NCI-H1048 (cell line): ENCODE measurements at places on chromosomes 16 and 17.

DNA sequence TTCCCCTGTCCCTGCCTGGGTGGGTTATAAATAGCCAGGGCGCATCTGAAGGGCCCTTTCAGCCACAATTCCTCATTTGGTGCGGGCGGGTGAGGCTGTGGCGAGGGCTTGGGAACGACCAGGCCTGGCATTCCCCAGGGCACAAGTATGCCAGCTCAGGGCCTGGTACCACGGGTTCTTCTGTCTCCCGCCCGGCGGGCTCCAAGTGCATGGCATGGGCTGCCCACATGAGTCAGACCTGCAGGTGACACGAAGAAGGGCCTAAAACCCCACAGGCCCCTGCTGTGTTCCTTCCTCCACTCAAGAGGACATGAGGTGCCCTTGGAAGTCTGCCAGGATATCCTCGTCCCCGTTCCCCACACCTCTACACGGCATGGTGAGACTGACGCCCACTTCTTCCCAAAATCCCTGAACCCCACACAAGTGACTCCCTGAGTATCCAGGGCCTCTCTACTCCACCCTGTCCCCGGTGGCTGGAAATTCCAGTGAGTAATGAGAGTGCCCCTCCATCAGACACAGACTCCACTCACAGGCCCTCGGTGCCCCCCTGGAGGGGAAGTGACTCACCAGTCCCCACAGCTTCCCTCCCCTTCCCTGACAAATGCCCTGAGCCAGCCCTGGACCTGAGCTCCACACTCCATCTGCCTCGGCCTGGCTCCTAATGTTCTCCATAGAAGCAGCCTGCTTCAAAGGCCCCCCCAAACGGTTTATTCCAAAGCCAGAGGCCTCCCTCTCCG lies 68.8 kb downstream of the ABR start:
- no peak for DNase-seq

- DNase-seq = no peak
Observed at GRCh38 chr17:81958633-81959342, 2.2 kb downstream of the NOTUM start.

DNA sequence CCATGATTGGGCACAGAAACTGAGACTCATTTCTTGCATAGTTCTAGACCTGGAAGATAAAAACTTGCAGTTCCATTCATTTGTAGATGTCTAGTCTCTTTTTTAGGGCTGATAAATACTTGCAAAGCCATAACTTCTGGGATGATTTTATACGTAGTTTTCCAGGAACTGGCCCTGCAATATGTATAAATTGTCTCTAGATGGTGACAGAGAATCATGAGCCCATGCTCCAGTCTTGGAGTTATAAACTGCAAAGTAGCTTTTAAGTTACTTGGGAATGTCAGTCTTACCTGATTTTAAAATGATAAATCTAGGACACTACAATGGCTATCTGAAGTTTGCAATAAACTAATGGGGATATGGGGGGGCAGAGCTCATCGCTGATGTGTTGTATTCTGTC lies 3.0 kb upstream of the ADAMTS18 start:
- DNase-seq = no peak

- no peak for DNase-seq
Observed at GRCh38 chr17:55420776-55421178, 858 bp downstream of the MMD start.

GRCh38 chr17:77504652-77505155 lies 363.9 kb downstream of the SEC14L1 start:
- DNase-seq = no peak

DNA sequence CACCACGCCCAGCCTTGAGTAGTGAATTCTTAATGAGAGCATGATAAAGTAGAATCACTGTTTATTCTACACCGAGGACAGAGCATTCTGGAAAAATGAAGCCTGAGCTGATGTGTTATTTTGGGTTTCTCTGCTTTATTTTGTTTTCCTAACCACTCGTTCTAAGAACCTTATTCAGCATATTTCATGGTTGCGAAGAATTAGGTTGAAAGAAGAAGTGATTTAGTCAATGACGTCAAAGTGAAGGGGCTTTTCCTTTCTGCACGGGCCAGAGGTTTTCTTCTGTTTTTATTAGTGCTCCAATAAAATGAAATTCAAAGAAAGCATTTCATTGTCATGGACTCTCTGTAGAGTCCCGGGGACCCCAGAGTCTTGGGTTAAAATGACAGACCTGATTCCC lies 178.5 kb downstream of the MAF start:
- no peak for DNase-seq

GRCh38 chr17:30117675-30118081 lies 1.1 kb downstream of the NSRP1 start:
- DNase-seq = no peak

DNA sequence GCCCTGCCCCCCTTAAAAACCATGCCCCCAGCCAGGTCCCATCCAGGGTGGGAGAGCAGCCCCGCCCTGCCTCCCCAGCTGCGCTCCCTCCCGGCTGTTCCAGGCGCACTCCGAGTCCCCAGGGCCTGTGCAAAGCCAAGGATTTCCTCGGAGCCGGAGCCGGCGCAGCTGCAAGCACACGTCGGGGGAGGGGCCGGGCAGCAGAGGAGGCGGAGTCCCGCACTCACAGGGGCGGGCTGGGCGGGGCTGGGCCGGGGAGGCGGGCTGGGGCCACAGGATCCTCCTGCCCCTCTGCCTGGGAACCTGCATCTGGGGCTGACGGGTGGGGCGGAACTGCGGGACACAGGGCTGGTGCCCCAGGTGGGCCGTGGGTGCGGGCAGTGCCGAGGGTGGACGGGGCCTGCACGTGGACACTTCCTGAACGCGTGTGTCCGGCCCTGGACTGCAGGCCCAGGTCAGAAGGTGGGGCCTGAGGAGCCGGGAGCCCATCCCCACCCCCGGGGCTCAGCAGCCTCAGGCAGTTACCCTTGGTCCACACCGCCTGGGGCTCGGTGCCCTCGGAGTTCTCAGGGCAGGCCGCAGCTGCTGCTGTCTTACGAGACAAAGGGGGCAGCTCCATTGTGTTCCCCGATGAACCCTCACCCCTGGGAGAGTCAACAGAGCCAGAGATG lies 24.0 kb upstream of the SSTR5 start:
- no peak for DNase-seq

DNA sequence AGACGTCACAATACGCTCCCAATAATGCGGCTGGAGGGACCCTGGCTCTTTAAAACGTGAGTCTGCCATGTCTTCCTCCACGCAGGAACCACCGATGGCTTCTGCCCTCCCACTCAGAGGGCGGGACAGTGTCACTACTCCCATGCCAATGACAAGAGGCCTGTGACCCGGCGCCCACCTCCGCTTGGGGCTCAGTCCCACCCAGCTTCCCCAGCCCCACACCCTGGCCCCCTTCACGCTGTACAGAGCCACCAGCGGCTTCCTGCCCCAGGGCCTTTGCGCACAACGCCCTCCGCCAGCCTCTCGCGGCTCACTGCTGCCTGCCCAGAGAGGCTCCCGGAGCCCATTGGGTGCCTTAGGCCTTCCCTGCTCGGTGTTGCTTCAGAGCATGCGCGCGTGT lies 29.5 kb upstream of the ZNF469 start:
- no peak for DNase-seq

- no peak for DNase-seq
Observed at GRCh38 chr17:18187821-18188761, 4.5 kb downstream of the ALKBH5 start.

DNA sequence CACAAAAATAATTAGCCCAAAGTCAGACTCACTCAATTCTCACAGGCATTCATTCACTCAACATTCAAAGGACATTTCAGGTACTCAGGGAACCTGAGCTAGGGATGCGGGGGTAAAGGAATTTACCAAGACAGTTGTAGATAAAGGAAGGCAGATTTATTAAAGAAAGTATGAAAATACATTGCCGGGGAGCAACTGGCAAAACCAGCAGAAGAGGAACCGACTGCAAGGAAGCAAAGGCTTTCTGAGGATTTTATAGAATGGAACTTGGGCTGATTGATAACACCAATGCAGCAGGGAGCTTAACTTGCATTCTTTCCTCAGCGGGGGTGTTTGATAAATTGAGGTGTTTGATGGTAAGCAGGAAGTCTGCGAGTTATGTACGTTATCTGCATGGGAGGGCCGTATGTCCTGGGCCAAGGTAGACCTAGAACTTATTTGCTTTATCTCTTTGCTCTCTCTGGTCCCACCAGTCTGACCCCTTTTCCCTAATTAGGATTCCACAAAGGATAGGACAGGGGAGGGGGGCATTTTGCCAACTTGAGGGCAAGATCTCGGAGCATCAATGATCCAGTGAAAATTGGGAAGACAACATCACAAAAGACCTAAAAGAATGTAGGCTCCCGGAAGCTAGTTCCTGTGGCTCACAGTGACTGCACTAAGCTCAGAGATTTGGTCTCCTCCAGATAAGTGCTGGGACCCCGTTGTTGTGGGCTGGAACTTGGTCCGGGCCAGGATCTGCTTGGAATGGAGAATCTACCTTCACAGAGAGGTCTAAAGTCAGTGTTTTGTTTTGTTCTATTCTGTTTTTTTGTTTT lies 5.8 kb upstream of the MT3 start:
- DNase-seq = no peak

GRCh38 chr17:20280851-20281250 lies 186.5 kb downstream of the LGALS9B start:
- DNase-seq = no peak

GRCh38 chr16:31000671-31001382 lies 9.6 kb downstream of the STX1B start:
- DNase-seq = no peak
